NCI-H1694 treated with DMSO at 0.1 percent for 48 hours (cell line): ENCODE measurements at places on chromosomes 6 and 20.

DNA sequence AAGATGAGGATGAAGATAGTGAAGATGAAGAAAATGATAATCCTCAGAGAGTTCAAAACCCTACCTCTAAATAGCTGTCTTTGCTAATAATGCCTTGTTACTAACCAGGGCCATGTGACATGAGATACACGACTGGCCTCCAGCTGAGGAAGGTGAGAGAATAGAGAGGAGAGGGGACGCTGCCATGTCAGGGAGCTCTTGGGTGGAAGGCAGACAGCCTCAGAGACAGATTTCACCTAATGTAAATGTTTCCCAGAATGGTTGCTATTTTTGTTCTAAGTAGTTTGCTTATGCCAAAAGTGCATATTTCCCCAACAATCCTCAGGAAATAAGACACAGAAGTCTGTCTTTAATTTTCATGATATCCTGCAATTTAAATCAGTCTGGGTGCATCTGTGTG is 138.4 kb downstream of the ELOVL4 start:
- no peak for DNase-seq

DNA sequence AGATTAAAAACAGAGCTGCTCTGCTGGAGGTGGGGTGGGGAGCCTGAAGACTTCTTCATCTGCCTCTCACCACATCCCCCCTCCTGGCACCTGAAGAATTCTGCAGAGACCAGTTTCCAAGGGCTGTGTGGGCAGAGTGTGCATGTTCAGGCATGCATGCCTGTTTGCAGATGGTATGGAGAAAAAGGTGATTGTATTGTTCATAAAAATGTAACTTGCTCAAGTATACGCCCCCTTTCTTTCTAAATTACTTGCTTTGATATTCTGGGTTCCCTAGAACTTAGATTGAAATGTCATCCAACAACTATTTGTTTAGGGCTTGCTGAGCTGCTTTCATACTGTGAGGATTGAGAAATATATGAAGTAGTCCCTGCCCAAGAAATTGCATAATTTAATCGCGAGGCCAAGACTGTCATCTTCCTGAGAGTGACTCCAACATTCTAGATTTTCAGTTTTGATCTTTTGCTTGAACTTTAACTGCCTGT is 83.6 kb downstream of the LCA5 start:
- DNase-seq = no peak

- no peak for DNase-seq
Observed at GRCh38 chr20:11200423-11200822, 526.6 kb upstream of the JAG1 start.

DNA sequence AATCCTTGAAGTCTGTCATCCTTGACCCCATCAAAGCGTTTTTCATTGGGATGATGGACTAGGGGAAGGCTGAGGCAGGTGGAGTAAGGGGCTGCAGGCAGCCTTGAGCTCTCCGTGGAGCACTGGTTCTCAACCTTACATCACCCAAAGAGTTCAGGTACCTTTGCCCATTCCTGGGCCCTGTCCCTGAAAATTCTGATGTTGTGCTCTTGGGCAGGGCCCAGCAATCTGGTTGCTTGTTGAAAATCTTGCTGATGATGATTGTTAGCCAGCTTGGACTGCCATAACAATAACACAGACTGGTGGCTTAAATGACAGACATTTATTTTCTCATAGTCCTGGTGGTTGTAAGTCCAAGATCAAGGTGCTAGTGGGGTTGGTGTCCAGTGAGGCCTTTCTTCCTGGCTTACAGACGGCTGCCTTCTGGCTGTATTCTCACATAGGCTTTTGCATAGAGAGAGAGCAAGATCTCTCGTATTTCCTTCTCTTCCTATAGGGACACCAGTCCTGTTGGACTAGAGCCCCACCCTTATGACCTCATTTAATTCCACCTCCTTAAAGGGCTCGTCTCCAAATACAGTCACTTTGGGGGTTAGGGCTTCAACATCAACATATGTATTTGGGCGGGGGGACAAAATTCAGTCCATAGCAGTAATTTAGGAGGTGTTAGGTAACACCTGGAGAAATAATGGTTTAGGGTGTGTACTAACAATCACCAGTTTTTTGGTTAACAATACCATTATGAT is 104.9 kb downstream of the PLEKHG1 start:
- no peak for DNase-seq

GRCh38 chr20:48659858-48660257 is 167.9 kb downstream of the PREX1 start:
- peak; percentile 85 for DNase-seq

GRCh38 chr20:11502061-11502460 is 415.6 kb upstream of the BTBD3 start:
- DNase-seq = no peak

- DNase-seq = no peak
Observed at GRCh38 chr6:41167173-41167963, 4.5 kb upstream of the TREM2 start.

- no peak for DNase-seq
Observed at GRCh38 chr6:113876695-113877094, 19.6 kb downstream of the MARCKS start.
